Fibroblast of pulmonary artery (primary cell): ENCODE measurements at places on chromosomes 3 and 15.

GRCh38 chr15:57624730-57625129, 33.0 kb downstream of the MYZAP start:
- no peak for DNase-seq

GRCh38 chr15:59371458-59372351, 966 bp downstream of the MYO1E start:
- DNase-seq: peak; percentile 30

- DNase-seq: no peak
Measured at GRCh38 chr3:12724794-12725193, 34.3 kb downstream of the TMEM40 start.

DNA sequence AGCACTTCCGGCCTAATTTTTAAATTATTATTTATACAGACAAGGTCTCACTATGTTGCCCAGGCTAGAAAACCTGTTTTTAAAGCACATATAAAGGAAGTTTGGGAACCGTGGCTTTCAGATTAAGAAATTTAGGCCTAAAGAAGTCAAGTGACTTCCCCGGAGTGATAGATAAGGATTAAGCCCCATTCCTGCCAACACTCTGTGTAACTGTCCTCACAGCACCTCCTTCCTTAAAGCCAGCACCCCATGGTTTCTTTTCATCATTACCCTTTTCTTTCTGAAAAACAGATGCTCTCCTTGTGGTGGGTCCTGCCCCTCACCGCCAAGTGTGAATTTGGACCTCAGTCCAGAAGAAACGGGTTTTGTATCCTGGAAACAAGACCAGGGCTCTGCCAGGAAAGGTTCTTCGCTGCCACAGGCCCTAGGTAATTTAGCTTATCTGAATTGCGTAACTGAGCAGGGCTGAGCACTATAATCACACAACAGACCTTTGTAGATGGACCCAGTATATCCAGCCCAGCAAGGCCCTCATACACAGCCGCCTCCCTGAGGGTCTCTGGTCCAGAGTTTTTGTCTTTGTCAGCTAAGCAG, 231.3 kb downstream of the PLCL2 start:
- DNase-seq: no peak

DNA sequence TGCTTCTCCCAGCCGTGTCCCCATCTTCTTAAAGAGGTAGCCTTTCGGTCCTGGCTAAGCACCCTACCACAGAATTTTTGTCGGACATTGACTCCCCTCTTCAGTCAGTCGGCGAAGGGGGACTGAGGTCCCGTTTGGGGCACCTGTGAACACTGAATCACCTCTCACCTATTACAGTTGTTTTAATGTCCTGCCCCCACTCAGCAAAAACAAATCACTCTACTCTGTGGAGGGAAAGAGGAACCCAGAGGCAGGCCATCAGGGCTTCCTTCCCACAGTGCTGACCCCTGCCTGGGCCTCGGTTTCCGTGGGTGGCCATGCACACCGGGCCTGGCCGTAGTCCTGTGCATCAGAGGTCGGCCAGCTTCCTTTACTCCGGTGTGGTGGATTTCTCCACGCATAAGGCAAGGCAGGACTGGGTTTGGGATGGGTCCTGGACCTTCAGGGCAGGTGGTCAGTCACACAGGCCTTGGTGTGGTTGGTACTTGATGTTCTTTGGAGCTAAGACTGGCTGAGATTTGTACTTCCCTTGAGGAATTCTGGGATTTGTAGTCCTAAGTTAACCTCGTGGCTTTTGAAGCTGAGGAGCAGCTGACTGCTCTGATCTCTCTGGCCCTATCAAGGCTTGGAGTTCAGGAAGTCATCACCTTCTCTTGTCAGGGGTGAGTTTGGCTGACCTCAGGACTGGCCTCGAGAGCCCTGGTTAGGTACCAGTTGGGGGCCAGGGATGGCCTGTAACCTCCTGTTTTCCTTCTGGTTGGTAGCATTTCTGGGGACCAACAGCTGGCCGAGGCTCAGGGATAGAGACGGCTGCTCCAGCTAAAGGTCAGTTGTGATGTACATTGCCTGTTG, 627 bp upstream of the FAM131A start:
- peak; percentile 71 for DNase-seq

DNA sequence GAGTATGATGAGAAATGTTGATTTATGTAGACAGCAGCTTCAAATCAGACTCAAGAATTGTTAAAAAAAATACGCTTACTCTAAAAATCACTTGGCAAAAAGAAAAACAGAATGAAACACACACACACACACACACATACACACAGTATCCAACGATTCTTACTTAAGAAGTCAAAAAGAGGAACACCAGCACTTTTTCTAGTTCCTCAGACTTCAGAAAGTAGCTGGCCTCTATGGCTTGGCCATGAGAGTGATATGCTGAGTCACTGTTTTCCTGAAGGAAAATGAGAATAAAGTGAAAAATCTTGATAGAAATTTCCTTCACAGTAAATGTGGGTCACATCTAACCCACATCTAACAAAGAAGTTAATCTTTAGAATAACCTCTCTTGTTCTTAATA, 22.1 kb downstream of the CNTN3 start:
- peak; percentile 51 for DNase-seq

DNA sequence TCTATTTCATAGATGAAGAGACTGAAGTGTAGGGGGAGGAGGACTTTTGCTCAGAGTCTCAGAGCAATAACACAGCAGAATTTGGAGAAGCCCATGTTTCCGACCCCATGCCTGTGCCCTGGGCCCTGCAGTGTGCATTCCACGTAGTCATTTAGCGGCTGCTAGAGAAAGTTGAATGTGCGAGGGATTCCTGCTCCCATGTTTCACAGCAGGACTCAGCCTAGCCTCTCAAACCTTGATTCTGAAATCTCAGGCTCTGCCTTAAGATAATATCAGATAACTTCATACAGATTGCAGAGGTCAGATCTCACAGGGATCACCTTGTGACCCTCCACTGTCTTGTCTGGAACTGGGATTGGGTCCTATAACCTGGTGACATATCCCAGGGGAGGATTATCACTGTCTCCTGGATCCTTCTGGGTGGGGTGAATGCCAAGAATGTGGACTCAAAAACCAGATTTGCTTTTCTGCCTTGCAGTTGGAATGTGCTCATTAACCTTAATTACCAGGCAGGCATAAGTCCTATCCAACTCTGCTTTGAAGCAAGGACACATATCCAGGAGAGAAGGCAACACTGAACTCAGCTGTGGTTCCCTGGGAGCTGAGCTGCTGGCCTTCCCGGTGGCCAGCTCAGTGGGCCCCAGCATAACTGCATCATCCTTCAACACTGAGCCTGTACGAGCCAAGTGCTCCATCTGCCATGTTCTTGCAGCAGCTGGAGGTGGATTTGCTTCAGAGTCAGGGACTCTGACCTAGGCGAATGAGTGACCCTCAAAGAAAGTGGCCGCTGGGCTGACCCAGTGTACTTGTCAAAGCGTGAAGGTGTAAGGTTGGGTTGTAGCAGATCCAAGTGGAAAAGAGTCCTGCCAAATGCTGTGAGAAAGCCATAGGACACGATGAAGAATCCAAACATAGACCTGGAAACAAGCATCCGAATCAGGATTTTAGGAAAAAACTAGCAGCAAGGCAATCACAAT, 43.0 kb downstream of the CTXND1 start:
- no peak for DNase-seq

GRCh38 chr3:109117939-109118338, at the start of gene MORC1:
Gene MORC1, minus strand, starts transcription at chr3:109118134. Its CDS starts 75 bp downstream, at chr3:109118059.
- no peak for DNase-seq

- DNase-seq: peak; percentile 88
Measured at GRCh38 chr15:48963524-48964113, at the start of gene SHC4. Gene SHC4, minus strand, starts transcription at chr15:48963919. Its CDS starts 904 bp downstream, at chr15:48963015.

DNA sequence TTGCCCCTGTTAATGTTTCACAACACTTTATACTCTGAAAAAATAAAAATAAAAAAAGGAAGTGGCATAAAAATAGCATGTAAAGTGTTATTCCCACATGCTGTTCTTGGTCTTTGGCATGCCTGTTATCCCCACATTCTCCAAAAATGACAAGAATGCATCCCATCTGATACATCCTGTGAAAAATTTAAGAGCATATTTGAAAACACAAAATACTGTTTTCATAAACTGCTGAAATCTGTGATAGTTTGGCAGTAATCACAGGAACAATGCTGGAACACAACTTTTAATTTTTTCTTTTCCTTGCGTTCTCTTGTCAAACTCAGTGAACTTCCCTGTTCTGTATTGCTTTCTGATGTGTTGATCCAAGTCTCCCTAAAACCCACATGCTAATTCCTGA, 288.8 kb downstream of the ROBO2 start:
- DNase-seq: no peak

DNA sequence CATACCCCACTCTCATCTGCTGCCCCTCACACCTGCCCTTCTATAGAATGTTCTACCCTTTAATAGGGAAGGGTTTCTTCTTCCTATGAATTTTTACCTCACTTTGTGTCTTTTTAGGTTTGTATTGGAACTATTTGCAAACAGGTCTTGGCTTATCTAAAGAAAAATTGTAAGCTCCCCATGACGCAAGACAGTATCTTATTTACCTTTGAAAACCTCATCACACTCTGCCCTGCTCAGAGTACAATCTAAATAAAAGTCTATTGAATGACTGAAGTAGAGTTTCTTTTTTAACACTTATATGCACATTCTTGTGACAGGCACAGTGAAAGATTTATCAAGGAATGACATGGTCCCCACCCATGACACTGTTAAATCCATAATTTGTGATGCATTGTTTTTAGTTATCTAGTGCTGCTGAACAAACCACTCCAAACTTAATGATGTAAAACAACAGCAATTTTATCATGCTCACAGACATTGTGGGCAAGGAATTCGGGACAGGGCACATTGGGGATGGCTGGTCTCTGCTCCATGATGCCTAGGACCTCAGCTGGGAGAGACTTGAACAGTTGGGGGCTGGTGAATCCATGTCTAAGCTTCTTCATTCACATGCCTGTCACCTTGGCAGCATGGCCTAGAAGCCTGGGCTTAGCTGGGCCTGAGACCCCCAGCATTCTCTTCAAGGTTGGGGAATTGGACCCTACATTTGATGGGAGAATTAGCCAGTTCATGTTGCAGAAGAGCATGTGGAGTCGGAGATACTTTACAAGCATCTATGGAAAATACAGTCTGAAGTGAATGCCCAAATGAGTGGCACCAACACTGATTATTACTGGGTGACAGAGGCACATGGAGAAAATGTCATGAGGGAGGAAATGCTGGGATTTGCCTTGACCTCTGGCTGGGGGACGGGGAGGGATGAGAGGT, 252.2 kb upstream of the CTDSPL start:
- no peak for DNase-seq

DNA sequence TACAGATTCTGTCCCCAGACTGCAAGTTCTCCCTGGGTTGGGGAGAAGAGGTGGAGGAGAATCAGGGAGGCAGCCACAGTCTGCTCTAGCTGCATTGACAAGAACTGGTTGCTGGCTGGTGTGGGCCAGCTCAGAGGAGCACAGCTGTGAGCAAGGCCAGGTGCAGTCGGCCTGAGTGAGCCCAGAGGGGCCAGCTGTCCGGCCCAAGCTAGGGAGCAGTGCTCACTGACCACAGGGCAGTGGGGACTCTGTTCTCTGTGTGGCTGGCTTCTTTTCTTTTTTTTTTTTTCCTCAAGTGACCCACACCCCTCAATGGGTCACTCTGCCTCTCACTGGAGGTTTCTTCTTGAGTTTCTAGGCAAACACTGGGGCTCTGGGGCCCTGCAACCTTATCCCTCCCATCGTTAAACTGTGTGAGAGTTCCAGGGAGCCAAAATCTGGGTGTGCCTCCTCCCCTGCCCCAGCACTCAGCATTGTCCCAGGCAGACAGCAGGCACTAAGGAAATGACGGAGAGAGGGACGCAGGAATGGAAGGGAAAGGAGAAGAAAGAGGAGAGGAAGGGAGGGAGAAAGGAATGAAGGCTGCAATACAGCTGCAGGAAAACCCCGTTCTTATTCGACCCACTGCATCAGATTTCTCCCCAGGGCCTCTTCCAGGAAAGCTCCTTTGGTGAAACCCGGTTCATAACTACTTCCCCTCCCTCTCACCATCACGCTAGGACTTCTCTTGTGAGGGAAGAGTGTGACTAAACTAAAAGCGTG, 37.7 kb upstream of the HES1 start:
- peak; percentile 25 for DNase-seq

GRCh38 chr15:66832664-66833063, 130.6 kb downstream of the SMAD6 start:
- DNase-seq: peak; percentile 96

- DNase-seq: no peak
Measured at GRCh38 chr15:99021027-99021627, 13.5 kb upstream of the PGPEP1L start.

DNA sequence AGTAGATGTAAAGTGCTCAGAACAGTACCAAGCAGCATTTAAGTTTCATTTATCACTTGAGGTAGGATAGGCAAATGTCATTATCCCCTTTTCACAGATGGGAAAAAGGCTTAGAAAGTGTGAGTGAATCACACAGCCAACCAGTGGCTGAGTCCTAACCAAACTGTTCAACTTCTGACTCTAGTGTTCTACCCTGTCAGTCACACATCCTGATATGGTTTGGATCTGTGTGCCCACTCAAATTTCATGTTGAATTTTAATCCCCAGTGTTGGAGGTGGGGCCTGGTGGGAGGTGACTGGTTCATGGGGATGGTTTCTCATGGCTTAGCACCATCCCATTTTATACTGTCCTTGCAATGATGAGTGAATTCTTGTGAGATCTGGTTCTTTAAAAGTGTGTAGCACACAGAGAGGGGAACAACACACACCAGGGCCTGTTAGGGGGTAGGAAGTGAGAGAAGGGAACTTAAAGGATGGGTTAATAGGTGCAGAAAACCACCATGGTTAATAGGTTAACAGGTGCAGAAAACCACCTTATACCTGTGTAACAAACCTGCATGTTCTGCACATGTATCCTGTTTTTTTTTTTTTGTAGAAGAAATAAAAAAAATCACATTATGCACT, 304.7 kb downstream of the SUCLG2 start:
- no peak for DNase-seq

GRCh38 chr15:81133782-81134461, at the start of gene CFAP161:
Gene CFAP161, plus strand, starts transcription at chr15:81134270. Its CDS starts 60 bp downstream, at chr15:81134330.
- DNase-seq: peak; percentile 73

GRCh38 chr3:184423561-184423960, 43.7 kb downstream of the CHRD start:
- no peak for DNase-seq

DNA sequence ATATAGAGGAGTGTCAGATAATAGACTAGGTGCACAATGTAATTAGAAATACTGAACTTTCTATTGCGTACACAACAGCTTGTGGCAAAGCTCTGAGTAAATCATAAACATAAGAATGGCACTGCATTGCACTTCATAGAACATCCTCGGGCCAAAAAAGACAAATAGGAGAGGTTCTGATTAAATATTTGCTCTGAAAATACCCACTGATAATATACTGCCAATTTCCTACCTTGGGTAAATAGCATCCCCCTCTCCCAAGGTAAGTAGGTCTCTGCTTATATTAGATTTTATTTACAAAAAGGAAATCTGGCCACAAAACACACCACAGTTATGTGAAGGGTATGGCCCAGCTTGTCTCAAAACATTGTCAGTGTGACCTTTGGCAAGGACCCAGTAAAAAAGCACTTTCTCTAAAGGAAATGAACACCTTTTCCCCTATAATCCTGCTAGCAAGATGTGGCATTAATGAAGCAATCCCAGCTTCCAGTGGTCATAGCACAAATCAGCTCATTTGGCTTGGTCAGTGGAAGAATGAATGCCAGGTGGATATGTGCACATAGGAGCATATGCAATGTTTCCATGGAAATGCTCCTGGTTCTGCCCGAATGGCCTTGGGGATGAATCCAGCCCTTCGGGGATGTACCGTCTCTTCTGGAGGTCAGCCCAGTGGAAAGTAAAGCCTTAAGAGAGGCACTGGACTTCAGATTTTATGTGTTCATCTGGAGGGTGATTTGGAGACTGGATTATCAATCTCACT, 315.9 kb downstream of the LSAMP start:
- DNase-seq: no peak

- peak; percentile 45 for DNase-seq
Measured at GRCh38 chr3:165254812-165255211, 58.6 kb upstream of the SLITRK3 start.
